ENCODE measurements at places on chromosomes 7 and 10. TPM values are rescaled to one million over a fixed set of nuclear protein-coding genes. Genes with fewer than 3 reads are reported as not detected.

Gene BAIAP2L1
- total RNA-seq, result 0.65 TPM

Gene HOXA6
- not detected for total RNA-seq

Gene HOXA5
- total RNA-seq, result not detected

Gene TMEM213
- 0.73 TPM for total RNA-seq

Gene STK31
- 0.18 TPM for total RNA-seq

Gene CFAP58
- total RNA-seq, result 0.45 TPM

Gene PNLIPRP1
- not detected for total RNA-seq

Gene FKBP6
- not detected for total RNA-seq

Gene GNAT3
- not detected for total RNA-seq

Gene INHBA
- total RNA-seq, result not detected

Gene GSTO2
- 0.88 TPM for total RNA-seq

Gene NUTM2E
- 0.18 TPM for total RNA-seq

Gene HKDC1
- total RNA-seq, result 4.2 TPM

Gene OGDHL
- not detected for total RNA-seq

Gene SUN3
- not detected for total RNA-seq

Gene ORC5
- total RNA-seq, result 21.2 TPM

Gene EEPD1
- 8.5 TPM for total RNA-seq

Gene TMEM184A
- not detected for total RNA-seq
